Fibroblast of upper back skin (primary cell): ENCODE measurements at places on chromosomes 2 and 18.

DNA sequence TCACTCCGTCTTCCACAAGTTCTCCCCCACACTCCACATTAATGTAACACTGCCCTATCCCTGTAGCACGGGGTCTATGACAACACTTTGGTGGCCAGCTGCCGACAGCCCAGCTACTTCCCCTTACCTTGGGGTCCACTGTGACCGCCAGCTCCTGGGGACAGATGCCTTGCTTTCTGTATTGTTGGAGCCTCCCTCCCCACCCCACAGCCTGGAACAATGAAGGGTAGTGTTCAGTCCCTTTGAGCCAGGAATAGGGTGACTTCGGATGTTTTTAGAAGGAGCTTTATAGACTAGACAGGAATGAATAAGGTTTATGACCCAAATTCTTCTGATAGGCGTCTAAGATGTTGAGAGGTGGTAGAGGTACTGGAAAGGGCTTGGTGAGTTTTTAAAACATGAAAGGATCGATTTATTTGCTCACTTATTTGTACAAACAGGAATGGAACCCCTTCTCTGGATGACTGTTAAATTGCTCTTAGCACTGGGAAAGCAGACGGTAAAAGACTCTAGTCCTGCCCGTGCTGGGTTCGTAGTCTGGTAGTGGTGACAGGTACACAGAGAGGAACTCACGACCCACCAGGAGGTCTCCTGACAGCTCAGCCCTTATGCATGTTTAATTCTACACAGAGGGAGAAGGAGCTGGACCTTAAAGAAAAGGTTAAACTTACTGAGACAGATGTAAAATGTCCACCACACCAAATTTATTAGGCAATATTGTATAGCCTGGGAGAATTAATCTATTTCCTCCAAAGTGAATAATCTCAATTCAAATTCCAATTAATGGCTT, 90.9 kb downstream of the MYCN start:
- DNase-seq, result no peak

DNA sequence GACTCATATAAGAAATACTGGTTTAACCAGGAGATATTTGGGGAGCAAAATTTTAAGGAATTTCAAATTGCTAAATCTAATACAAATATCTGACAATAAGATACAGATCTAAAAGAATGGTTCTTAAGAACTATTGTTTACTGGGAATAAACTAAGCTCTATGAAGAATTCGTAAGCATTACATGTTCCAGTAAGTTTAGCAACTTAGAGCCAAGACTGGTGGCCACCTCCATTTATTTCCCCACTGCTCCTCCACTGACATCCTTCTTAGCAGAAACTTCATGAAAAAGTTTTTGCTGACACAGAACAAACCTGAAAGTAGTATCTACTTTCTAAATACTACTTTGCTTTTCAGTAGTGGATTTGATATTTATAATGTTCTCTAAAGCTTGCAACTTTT, 83.0 kb downstream of the ACSL3 start:
- peak; percentile 34 for DNase-seq

DNA sequence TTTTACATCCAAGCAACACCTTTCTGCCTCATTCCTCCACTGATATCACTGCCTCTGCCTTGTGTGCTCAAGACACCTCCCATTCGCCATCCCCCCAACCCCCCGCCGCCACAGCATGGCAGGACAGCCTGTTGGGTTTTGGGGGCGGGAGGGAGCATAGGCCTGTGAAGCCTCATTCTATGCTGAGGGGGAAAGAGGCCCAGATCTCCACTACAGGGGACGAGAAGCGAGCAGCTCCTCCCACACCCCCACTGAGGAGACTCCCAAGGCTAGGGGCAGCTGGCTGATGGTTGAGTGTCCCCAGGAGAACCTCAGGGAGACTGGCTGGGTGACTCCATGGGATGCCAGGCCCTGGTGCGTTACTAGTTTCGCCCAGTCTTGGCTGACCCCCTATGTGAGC, 214.3 kb upstream of the SIX2 start:
- DNase-seq, result no peak

GRCh38 chr2:162839419-162839818, 852 bp upstream of the KCNH7 start:
- no peak for DNase-seq

- no peak for DNase-seq
These were observed 26.7 kb downstream of the CCDC93 start for GRCh38 chr2:117987121-117987520.

- no peak for DNase-seq
These were observed 197.4 kb downstream of the DSEL start for GRCh38 chr18:67319109-67319508.

GRCh38 chr2:189109921-189110397, 69.6 kb downstream of the COL5A2 start:
- DNase-seq, result peak; percentile 71

DNA sequence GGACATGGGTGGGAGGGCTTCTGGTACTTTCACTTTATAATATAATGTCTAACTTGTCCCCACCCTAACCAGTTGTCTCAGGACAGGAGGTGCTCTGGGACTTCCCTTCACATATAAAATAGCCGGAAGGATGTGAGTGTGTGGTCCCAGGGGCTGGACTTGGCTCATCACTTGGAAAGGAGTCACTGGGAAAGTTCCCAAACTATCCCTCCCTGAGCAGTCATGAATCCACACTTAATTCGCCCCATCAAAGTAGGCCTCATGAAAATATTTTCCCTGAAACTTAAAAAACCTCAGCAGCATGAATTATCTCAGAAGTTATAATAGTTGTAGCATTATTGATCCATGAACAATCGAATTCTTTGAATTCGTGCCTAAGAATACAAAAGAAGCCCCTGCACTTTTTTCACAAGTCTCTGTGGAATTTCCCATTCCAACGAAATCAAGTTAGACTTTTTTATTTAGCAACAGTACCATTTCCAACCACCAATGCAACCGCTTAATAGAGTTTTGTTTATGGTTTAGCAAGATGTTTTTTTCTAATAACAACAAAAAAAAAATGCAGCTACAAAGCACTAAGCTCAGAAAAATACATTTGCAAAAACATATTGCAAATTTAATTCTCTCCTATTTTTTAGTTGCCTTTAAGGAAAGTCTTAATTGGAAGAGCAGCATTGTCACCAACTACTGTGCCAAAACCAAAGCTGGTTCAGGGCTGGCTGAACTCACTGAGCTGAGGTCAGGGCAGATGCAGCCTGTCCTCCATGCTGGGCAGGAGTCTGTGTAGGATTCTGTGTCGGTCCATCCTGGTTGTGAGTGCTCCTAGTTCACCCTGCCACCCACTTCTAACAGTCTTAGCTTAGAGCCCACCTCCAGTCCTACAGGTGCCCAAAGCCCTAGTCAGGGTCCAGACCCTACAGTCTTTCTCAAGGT, 68.8 kb upstream of the SPTBN1 start:
- peak; percentile 96 for DNase-seq

GRCh38 chr2:98773907-98774306, 43.0 kb upstream of the MGAT4A start:
- no peak for DNase-seq

DNA sequence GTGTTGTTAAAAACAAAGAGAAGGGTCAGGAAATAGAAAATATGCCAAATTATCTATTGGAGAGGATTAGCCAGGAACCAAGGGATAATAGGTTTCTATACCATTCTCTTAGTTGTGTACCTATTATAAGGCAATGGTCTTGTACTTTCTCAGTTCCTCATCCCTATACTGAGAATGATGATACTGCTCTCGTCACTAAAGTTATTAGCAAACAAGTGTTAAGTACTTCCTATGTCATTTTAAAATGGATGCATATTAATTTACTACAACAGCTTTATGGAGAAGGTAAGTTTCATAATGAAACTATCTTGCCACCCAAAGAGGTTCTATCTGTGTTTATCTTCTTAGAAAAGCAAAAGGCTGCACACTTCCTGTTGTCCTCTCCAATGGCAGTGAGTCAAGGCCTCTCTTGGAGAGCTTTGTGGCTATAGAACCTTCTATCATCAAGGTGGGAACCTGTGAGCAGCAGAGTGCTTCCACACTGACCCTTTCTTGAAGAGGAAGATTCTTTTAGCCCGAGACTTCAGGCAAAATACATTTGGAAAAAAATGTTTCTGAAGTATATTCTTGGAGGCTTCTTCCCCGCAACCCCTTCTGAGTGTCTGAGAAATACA, 460.7 kb upstream of the FANCL start:
- DNase-seq, result no peak

GRCh38 chr2:5982193-5982902, 290.2 kb downstream of the SOX11 start:
- DNase-seq, result no peak

- DNase-seq, result no peak
These were observed 60.1 kb downstream of the PTPN2 start for GRCh38 chr18:12823892-12824291.

DNA sequence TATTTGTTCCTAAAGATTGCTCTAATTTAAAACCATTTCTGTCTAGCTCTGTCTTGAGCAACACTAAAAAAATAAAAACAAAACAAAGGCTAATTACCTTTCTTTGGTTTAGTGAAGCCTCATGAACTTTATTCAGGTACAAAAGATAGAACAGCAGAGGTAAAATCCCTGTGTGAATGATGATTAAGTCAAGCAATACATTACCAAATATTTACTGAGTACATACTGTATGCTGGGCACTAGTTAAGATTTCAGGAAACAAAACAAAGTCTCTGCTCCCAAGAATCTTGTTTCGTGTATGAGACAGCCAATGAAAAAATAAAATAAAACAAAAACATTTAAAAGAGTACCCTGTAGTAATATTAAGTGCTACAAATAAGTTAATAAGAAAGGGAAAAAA, 257.5 kb downstream of the RND3 start:
- no peak for DNase-seq

GRCh38 chr18:51009072-51009471, 20.9 kb upstream of the SMAD4 start:
- DNase-seq, result peak; percentile 39

DNA sequence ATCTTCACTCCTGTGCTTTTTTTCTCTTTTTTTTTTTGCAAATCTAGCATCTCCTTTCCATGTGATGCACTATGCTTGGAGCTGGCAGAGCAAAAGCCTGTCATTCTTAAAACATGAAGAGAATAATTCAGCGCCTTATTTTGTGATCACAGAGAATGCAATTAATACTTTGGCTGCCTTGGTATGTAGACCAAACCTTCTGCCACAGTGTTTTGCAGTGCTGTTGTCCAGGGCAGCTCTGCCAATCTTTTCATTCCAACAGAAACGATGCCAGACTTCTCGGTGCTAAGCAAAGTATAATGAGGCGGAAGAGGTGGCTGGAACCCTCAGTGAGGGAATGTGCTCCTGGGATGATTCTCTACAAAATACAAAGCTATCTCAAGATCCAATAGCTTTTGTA, 25.6 kb downstream of the BCL2 start:
- no peak for DNase-seq

DNA sequence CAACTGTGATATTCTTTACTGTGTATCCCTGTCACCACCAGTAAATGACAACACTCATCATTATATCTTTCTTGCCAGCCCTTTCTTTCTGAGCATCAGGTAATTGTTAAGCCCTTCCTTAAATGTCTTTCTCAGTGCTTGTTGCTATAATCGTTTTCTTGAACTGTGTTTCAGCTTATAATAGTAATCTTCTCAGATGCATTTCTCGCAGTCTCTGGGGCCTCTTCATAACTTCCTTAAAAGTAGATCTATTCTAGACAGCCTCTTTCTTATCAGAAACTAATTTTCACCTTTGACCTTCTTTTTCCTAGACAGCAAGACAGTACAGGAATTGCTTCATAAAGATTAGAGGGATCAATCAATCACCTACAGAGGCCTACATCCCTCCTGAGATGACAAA, 648.1 kb downstream of the CPS1 start:
- DNase-seq, result no peak
